ENCODE measurements at places on chromosomes 3 and 15.

DNA sequence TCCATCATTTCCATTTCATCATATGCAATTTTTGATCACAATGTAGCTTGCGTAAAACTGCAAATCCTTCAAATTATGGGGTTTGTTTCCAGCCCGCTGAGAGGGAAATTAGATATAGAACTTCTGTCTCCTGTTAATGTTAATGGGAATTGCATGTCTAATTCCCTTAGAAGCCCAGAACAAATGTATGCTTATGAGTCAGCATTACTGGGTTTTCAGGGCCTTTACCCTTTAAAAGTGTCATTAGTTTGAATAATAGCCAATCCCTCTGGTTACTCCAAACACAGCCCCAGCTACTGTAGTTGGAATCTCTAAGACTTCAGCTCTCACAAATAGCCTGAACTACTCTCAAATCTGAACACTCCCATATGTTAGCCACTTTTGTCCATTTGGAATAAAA lies 439.4 kb downstream of the C3orf38 start:
- DNase-seq, result no peak

DNA sequence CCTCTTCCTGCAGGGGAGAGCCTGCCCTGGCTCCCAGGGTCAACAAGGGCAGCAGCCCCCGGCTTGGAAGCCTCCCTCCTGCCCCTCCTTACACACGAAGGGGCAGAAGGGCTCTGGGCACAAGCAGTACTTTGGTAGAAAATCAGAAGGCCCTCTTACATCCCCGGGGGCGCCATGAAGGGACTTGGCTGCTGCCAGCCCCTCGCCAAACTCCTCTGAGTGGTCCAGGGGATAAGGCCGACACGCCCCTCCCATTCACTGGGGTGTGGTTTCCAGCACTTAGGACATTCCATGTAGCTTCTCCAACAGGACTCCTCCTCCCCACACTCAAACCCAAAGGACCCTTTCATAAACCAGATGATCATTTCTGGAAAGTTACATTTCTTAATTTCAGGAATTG lies 1.2 kb upstream of the ST8SIA2 start:
- DNase-seq, result no peak

DNA sequence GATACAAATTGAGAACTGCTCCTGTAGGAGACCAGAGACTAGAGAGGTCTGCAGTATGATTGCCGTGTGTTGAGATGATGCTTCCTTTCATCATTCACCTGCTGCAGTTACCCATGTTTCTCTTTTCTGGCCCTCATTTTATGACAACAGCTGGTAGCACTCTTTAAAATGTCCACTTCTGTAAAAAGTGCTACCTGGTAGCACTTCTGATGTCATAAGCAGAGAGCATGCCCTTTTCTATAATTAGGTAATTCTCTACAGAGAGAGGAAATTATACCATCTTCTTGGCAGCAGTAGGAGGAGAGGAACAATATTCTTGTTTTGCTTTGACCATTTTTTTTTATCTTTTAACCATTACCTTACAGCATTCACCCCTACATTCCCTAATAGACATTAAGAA lies 123.8 kb downstream of the PPM1L start:
- no peak for DNase-seq

GRCh38 chr15:74763416-74763815 lies 14.8 kb downstream of the CYP1A2 start:
- no peak for DNase-seq

- no peak for DNase-seq
Measured at GRCh38 chr3:52454938-52455282, 494 bp upstream of the NISCH start.
